ENCODE measurements at places on chromosomes 13 and 19. TPM values are rescaled to one million over a fixed set of nuclear protein-coding genes. Genes with fewer than 3 reads are reported as not detected.

- DNase-seq = no peak
These were observed 14.9 kb downstream of the MAP2K2 start for GRCh38 chr19:4108767-4109625.

GRCh38 chr19:19276386-19276785, 3.3 kb upstream of the TM6SF2 start:
- DNase-seq = no peak

SIAH3 gene
- not detected for total RNA-seq

TEX30 gene
- 10.9 TPM for total RNA-seq

- no peak for DNase-seq
These were observed 30.8 kb downstream of the DNAJC3 start for GRCh38 chr13:95707442-95708390.

- DNase-seq = no peak
These were observed 54.7 kb downstream of the SLC7A1 start for GRCh38 chr13:29540799-29541198.

DNA sequence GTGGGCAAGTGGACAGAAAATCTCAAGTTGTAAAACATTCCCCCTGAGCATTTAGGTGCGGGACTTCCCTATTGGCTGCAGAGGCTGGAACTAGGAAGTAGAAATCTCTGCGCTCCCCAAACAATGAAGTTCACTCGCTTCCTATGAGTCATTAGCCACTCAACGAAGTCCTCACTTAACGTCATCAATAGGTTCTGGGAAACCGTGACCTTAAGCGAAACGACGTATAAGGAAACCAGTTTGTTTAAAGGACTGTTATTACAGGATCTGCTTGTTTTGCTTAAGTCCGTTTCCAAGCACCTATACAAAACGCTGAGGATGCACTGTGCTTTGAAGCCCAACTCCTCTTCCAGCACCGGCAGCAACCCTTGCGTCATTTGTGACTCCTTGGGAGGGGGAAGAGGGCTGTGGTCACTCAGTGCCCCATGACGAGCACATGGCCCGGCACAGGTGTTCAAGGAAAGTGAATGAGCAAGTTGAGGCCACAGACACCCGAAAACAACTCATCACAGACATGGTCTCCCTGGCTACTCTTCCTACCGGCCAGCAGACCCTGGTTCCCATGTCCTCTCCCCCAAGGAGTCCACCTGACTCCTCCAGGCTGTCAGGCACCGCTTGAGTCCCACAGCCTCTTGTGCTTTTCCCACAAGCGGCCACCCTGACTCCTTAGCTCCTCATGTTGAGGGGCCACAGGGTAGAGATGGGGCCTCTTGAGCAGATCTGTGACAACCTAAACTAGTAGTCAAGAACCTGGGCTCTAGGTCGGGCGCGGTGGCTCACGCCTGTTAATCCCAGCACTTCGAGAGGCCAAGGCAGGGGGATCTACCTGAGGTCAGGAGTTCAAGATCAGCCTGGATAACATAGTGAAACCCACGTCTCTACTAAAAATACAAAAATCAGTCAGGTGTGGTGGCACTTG, 4.8 kb downstream of the RPS16 start:
- no peak for DNase-seq
